ENCODE measurements at places on chromosomes 1 and 21.

- DNase-seq: no peak
Observed at GRCh38 chr1:85573322-85573721, 7.2 kb upstream of the CCN1 start.

DNA sequence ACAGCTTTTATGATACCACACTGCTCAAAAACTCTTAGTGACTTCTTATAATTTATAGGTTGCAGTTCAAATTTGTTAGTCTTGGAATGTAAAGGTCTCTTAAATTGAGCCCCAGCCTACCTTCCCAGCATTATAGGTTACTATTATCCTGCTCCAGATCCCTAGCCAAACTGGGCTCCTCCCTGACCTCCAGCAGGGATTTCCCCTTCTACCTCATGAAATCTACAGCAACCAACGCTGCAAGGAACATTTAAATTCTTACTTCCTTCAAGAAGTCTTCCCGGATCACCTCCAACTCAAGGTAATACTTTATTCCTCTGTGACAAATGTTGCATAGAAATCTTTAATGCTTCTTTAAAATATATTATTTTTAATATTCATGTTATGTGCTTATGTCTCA lies 255.1 kb upstream of the C1orf105 start:
- DNase-seq: no peak

GRCh38 chr1:186887203-186887602 lies 58.5 kb downstream of the PLA2G4A start:
- DNase-seq: no peak

DNA sequence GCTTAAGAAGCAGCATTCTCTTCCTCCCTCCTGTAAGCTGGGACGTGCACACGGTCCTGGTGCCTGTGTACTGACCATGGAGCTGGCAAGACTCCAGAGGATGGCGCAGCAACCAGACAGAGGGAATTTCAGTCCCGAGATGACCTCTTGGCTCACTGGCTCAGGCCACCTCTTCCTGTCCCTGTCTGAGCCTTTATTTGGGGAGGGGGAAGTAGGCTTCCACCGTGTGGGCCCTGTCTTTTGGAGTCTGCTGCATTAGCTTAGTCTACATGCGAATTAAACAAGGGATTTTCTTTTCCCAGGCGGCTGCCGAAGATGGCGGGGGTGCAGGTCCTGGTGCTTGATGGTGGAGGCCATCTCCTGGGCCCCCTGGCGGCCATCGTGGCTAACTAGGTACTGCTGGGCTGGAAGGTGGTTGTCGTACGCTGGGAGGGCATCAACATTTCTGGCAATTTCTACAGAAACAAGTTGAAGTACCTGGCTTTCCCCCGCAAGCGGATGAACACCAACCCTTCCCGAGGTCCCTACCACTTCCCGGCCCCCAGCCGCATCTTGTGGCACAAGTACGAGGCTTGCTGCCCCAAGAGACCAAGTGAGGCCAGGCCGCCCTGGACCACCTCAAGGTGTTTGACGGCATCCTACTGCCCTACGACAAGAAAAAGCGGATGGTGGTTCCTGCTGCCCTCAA lies 10.2 kb downstream of the IL24 start:
- no peak for DNase-seq

DNA sequence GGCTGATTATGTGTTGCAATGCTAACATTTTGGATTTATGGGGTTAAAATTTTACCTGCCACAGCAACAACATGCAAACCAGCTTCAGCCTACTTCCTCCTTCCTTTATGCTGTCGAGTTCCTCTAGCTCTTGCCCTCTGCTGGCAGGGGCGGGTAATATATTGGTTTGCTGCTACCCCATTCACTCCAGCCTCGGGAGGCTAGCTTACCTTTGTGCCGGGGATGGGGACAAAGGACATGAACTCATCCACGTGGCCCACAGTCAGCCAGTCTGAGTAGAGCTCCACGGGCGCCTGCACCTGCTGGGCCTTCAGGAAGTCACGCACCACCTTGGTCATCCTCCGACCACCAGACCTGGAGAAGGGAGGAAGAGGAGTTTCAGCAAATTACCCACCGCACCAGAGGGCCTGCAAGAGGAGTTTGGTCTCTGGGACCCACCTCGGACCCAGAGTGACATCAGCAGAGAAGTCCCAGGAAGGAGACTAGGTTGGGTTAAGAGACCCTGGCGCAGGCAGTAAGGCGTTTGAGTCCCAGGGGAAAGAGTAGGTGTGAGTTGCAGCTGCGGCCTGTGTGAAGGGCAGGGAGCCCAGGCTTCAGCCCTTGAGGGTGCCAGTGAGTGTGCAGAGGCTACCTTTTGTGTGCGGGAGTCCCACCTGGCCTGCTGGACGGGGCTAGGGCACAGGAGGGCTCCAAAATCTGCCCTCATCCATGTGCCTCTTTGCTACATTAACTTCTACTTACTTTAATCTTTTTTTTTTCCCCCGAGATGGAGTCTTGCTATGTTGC lies 21.8 kb upstream of the SDHB start:
- no peak for DNase-seq

DNA sequence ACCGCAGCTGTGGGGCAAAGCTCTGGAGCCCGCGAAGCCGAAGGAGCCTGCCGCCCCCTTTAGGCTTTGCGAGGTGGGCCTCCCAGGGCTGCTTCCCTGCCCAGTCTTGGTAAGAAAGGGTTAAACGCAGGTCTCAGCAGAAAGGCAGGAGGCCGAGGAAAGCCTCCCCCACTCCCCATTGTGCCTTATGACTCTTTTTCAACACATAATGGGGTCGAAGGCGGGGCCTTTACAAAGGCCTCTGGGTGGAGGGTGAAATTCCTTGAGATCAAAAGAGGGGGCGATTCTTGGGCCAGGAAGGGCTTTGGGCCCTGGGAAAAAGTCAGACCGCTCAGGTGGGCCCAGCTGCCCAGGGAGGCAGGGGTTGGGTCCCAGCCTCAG lies 880 bp downstream of the ALPL start:
- DNase-seq: no peak

DNA sequence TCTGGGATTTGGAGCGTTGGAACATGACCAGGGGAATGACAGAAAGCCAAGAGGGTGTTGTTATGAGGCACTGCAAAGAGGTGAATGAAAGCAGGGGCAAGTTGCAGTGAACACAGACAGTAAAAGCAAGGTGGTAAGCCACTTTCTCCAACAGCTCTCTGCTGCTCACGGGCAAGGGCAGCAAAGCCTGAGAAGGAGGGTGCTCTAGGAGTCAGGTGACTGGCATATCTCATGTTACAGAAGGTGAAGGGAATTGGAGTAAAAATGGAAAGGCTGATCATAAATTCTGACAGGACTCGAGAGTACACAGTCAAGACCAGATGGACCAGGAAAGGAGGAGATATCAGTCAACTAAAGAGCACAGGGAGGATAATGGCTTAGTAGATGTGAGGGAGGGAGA lies 14.5 kb downstream of the VAV3 start:
- DNase-seq: no peak

DNA sequence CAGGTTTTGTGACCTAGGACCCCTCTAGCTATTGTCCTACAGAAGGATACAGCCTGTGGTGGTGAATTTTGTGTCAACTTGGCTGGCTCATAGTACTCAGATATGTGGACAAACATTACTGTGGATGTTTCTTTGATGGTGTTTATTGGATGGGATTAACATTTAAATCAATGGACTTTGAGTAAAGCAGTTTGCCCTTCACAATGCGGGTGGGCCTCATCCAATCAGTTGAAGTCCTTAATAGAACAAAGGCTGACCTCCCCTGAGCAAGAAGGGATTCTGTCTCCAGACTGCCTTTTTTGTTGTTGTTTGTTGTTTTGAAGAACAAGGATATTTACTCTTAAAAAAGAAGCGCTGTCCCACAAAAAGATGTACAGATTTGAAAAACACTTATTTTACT lies 210.0 kb upstream of the GREM2 start:
- DNase-seq: no peak

DNA sequence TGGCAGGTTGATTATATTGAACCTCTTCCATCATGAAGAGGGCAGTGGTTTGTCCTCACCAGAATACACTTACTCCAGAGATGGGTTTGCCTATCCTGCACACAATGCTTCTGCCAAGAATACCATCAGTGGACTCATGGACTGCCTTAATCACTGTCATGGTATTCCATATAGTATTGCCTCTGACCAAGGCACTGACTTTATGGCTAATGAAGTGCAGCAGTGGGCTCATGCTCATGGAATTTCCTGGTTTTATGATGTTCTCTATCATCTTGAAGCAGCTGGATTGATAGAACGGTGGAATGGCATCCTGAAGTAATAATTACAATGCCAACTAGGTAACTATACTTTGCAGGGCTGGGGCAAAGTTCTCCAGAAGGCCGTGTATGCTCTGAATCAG lies 16.6 kb upstream of the GBP6 start:
- DNase-seq: no peak

DNA sequence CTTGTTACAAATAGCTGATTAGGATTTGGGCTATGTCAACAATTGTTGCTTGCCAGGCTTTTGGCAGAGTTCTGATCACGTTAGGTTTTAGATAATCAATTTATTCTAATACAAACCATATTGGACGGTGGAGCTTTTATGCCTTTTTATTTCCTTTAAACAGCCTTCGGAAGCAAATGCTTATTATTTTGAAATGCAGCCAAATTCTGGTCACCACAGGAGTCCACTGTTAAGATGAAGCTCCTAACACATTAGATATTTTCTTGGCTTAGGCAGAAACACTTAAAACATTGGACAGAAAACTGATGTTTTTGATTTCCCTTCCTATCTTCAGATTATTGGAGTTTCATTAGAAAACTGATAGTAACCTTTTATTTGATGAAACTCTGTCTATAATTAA lies 82.9 kb downstream of the CENPF start:
- DNase-seq: no peak

DNA sequence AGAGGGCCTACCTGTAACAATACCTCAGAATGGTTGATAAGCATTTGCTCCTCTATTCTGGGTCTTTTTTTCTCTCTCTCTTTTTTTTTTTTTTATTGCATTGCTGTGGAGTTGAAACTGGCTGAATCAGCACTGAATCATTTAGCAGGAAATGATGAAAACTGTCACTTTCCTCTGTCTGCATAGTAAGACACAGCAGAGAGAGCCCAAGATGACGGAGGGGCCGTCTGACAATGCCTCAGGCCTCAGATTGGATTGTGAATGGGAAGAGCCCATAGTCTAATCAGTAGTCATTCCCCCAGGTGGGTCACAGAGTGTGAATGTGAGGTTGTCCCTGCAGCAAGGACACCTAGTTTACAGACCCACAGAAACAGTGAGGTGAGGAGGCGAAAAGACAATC lies 193.2 kb upstream of the PLXNA2 start:
- no peak for DNase-seq

DNA sequence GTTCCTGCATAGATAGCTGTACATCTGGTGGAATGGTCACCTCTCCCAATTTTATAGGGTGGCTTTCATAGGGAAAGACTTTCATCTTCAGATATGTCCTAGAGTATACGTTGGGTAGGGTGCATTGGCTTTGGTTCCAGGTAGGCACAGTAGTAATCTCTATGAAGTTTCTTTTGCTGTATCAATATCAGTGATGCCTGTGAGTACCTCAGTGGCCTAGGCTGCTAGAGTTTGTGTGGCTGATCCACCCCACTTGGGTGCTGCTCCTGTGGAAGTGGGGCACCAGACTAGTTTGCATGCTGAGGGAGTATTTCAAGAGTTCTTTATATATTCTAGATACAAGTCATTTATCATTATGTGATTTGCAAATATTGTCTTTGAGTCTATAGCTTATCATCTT lies 370.5 kb upstream of the VAMP3 start:
- DNase-seq: no peak

DNA sequence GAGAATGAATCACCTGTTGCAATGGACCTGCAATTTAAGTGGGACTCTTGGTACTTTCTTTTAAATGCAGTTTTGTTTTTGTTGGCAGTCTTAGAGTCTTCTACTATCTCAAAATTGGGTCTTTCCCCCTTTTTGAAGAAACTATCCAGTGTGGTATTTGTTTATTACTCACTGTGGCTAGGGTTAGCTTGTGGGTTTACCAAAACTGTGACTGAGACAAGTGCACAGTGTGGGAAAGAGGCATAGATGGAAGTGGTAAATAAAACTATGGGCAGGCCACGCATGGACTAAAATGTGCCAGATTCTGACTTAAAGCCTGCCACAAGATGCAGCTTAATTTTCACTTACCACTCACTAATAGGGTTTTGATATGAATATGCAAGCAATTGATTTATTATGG lies 1441.7 kb downstream of the PLA2G4A start:
- no peak for DNase-seq

Measured in NCI-H1694 treated with DMSO at 0.1 percent for 48 hours (cell line).